ENCODE measurements at places on chromosomes 1 and 21.

GRCh38 chr1:114833421-114833820 lies 21.2 kb upstream of the SYCP1 start:
- DNase-seq = no peak

- peak; percentile 73 for DNase-seq
Measured at GRCh38 chr1:167066333-167067122, 23.6 kb downstream of the GPA33 start.

- peak; percentile 18 for DNase-seq
Measured at GRCh38 chr1:17011092-17011438, 663 bp downstream of the ATP13A2 start.

- DNase-seq = peak; percentile 8
Measured at GRCh38 chr1:222583079-222583478, 6.7 kb downstream of the TAF1A start.

- no peak for DNase-seq
Measured at GRCh38 chr1:231926933-231927332, 300.3 kb downstream of the DISC1 start.

DNA sequence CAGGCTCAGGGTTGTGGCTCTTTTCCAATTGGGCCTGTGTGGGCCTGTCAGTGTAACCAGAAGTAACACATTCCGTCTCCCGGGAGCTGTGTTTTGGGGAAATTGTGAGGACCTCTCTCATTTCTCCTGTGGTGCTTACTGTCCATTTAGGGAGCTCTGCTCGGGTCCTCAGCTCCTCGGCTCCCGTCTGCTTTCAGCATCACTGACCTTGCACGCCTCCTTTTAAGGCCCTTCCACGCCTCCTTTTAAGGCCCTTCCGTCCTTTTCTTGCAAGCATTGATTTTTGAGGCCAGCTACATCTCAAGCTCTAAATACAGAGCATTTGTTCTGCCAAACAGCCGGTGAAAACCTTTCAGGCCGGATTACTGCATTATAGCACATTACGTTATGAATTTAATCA lies 9.7 kb downstream of the CA6 start:
- DNase-seq = no peak

GRCh38 chr1:169802888-169803287 lies 8.2 kb upstream of the METTL18 start:
- no peak for DNase-seq

- DNase-seq = no peak
Measured at GRCh38 chr1:170221031-170221430, 75.3 kb downstream of the NTMT2 start.

DNA sequence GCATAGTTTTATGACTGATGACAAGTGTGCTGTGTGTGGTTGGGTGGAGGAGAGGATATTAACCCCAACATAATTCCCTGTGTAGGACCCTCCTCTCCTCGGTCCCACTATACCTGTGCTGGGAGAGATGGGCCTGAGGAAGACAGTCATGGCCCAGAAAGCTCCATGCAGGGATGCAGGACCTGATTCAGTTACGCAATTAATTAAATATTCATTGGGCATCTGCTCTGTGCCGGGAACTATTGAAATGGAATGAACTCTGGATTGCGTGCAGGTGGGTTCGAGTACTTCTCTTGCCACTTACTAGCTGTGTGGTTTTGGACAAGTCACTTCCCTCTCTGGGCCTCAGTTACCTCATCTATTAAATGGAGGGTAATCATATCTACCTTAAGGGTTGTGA lies 74.6 kb downstream of the CD247 start:
- no peak for DNase-seq

GRCh38 chr1:27787895-27788294 lies 14.9 kb downstream of the STX12 start:
- DNase-seq = no peak

DNA sequence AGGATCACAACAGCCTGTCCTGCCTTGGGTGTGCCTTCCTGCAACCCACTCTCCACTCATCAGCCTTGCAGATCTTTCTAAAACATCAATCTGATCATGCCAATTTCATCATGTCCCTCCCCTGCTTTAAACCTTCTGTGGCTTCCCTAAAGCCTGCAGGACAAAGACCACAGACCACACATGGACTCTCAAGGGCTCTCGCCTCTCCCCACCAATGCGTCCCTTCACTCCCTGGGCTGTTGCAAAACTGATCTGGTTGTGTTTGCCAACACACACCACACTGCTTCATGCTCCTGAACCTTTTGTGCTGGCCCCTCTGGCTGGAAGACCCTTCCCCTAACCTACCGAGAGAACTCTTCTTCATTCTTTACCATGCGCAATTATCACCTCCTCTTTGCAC lies 72.4 kb downstream of the ITPKB start:
- DNase-seq = no peak

GRCh38 chr1:153349363-153350320 lies 1.0 kb upstream of the PGLYRP4 start:
- DNase-seq = no peak

DNA sequence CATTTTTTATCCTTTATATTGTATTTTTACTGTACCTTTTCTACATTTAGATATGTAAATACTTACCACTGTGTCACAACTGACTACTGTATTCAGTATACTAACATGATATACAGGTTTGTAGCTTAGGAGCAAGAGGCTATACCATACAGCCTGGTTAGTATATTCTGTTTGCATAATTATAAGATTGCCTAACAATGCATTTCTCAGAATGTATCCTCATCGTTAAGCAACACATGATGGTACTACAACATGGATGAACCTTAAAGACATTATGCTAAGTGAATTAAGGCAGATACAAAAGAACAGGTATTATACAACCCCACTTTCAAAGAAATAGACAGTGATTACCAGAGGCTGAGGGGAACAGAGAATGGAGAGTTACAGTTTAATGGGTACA lies 62.7 kb downstream of the RUSC1 start:
- no peak for DNase-seq

Data from OCI-LY7 (cell line).